Stimulated activated CD4-positive, alpha-beta T cell treated with anti-CD3 and anti-CD28 coated beads, Interleukin-1b, Interleukin-23, amount 100 ng/mL, for 1 hour (primary cell): ENCODE measurements at places on chromosomes 12 and 14.

DNA sequence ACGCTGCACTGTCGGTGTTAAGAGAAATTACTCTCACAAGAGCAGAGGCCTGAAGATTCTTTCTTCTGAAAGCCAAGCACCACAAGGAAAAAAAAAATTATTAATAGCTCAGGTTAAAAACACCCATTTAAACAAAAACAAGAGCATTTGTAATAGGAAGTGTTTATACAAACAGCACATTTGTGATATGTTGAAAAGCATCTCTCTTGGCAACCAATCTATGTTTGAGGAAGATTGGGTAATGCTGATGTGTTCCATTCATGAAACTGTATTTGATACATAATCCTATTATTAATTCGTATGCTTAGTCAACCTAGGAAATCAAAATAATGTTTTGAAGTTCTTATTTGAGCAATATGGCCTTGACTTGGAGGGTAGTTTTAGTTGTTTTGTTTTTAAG lies 36.5 kb downstream of the SSPN start:
- DNase-seq: no peak

GRCh38 chr14:23523229-23524016 lies 28.1 kb downstream of the ZFHX2 start:
- no peak for DNase-seq

- DNase-seq: no peak
Observed at GRCh38 chr14:33230021-33230420, 291.3 kb downstream of the NPAS3 start.

DNA sequence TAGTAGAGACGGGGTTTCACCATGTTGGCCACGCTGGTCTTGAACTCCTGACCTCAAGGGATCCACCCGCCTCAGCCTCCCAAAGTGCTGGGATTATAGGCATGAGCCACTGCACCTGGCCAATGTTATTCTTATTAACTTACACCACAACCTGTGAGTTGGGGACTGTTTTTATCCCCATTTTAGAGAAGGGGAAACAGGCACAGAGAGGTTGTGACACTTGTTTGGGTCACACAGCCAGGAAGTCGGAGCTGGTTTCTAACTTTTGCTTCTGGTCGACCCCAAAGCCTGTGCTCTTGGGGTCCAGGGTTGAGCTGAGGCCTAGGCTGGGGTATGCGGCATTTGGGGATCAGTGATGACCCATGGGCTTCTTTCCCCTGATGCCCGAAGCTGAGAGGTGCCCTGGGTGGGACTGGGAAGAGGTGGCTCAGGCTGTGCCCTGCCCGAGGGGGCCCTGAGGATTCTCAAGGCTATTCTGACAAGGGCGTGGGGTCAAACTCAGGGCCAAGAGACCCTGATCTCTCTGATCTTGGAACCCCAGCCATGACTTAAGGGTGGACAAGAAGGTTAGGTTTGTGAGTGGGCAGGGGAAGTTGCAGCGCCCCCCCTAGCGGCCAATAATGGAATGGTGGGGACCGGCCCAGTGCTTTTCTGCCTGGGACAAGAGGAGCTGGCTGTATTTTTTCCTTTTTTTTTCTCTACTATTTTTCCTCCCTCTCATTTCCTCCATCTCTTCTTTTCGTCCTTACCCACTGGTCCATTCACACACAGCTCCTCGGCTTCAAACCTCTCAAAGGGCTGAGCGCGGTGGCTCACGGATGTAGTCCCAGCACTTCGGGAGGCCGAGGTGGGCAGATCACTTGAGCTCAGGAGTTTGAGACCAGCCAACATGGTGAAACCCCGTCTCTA lies 3.0 kb downstream of the SDSL start:
- DNase-seq: no peak

DNA sequence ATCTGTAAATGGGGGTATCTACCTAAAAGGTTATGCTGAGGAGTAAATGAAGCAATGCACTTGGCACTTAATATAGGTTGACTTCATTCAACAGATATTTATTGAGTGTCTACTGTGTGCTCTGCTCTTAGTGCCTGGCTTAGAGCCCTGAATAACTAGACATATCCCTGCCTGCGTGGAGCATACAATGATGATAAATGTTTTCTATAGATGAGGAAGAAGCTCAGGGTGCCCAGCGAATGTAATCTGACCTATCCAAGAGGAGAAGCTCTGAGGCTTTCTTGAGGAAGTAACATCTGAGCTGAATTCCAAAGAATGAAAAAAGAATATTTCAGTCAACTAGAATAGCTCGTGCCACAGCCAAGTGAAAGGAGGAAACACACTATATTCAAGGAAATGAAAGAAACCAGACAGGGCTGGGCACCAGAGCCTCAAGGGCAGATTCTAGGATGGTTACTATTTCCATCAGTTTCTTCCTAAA lies 17.9 kb upstream of the HIGD1C start:
- DNase-seq: no peak

DNA sequence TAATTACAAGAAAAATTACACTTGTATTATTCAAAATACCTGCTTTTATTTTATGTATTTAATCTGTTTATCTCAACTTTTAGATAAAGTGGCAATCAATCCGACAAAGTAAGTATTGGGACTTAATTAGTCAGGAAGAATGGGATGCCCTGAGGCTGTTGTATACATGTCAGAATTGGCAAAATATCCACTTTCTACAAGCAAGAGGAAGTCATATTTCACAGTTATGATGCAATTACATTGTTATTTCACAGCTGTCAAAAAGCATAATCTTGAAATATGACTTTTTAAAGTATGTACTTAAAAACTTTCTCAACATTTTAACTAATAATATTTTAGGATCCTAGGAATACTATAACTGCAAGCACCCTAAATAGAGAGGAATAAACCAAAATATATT lies 357.1 kb upstream of the MGAT4C start:
- no peak for DNase-seq

DNA sequence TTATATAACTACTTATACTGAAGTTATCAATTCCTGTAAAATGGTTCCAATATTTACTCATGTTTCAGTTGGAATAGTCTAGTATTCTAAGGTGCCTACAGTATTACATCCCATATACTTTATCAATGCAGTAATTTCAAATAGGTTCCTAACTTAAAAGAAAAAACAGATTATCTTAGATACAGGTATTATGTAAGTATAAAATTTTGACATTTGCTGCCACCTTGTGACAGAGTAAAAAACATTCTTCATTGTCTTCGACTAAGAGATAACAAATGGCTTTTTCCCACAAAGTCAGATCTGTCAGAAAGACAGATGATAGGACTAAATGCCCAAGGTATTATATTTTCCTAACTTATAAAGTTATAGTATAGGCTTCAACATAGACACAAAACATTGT lies 78.7 kb downstream of the TXNDC16 start:
- DNase-seq: no peak

GRCh38 chr12:21676776-21677175 lies 19.1 kb upstream of the LDHB start:
- DNase-seq: no peak

DNA sequence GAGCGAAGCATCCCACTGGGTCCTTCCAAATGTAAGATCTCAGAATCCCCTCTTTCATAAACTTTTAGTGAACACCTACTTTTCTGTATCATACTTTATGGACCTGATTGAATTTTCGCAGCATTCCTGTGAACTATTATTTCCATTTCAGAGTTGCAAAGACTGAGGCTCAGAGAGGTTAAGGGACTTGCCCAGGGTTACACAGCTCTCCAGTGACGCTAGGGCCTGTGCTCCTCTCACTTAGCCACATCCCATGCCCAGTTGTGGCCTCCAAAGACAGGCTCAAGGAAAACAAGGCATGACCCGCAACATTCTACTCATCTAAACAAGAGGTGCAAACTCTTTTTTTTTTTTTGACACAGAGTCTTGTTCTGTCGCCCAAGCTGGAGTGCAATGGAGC lies 25.9 kb upstream of the SPPL3 start:
- no peak for DNase-seq

- DNase-seq: no peak
Observed at GRCh38 chr14:95285566-95285965, 34.1 kb downstream of the CLMN start.

- no peak for DNase-seq
Observed at GRCh38 chr12:108175310-108175709, 46.2 kb downstream of the WSCD2 start.

DNA sequence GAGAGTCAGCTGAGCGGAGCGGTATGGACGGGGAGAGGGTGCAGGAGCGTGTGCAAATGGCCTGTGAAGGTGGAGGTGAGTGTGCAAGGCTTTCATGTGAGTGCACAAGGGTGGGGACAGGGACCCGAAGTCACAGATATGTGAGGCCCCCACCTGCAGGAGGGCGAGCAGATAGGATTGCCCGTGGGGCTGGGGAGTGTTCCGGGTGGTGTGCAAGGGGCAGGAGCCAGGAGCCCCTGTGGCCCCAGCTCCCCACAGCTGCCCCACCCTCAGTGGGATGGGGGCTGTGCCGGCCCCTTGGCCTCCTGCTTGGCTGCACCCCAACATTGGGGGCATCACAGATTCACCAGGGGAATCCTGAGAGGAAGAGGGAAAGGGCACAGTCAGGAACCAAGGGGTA lies 5.5 kb upstream of the ZNF384 start:
- DNase-seq: no peak

DNA sequence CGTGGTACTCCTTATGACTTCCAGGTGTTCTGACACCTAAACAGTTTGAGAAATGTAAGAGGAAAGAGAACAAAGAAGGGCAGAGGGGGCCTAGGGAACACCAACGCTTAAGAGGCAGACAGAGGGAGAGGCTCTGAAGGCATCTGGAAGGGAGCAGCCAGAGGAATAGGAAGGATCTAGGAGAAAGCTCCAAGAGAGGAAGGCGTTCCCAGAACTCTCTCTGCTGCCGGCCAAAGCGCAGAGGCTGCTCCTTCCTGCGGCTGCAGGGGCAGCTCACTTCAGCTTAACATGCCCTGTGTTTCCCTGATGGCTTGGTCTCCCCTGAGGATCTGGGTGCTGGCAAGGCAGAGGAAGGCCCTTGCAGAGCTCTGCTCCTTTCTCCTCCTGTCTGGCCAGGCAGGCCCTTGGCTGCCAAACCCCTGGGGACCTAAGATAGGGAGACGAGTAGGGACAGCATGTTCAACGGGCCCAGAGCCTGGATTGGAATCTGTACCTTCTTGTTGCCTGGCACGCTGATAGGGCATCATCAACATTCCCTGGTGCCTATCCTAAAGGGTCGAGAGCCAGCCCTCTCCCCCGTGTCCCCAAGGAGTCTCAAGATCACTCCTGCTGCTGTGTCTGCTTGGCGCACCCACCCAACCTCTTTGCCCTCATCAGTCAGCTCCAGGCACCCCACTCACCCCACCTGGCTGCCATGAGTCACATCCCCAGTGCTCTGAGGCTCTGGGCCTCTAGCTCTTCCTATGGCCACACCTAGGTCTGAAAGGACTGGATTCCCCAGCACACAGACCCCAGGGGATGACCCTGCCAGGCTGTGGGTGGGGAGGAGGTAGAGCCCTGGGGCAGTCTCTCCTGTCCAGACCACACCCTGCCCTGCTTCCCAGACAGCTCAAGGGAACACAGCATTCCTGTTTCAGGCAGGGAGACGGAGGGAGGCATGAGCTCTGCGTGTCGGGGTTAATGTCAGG lies 45.6 kb downstream of the LTBP2 start:
- DNase-seq: no peak

DNA sequence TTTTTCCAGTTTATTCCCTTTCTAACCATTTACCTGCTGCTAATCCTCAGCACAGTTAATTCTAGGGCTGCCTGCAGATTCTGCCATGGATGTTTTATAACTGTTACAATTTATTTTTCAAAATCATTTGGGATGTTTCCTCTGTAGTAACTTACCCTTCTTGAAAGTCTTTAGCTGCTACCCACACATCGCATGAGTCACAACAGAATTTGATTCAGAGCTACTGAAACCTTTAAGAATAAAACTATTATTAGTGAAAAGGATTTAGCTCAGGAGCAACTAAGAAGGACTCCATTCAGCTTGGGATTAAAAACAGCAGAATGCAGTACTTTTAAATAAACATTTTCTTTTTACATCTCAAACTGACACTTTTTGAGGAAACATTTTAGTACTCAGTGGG lies 41.7 kb upstream of the RGS6 start:
- DNase-seq: no peak

DNA sequence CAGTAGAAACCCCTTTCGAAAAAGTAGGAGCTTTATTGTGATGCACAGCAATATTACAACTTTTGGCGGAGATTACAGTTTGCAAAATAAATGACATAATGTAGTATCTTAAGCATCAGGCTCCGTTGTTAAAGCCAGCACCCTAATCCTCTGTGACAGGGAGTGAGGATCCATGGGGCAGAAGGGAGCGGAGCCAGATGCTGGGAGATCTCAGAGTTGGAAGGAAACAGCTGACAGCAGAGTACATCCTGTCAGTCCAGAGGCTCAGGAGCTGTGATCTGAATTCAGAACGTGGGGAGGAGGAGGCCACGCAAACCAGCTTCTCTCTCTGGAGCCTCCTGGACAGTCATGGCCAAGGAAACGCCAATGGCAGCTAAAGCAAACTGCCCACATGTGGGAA lies 55.7 kb downstream of the TMTC1 start:
- no peak for DNase-seq

DNA sequence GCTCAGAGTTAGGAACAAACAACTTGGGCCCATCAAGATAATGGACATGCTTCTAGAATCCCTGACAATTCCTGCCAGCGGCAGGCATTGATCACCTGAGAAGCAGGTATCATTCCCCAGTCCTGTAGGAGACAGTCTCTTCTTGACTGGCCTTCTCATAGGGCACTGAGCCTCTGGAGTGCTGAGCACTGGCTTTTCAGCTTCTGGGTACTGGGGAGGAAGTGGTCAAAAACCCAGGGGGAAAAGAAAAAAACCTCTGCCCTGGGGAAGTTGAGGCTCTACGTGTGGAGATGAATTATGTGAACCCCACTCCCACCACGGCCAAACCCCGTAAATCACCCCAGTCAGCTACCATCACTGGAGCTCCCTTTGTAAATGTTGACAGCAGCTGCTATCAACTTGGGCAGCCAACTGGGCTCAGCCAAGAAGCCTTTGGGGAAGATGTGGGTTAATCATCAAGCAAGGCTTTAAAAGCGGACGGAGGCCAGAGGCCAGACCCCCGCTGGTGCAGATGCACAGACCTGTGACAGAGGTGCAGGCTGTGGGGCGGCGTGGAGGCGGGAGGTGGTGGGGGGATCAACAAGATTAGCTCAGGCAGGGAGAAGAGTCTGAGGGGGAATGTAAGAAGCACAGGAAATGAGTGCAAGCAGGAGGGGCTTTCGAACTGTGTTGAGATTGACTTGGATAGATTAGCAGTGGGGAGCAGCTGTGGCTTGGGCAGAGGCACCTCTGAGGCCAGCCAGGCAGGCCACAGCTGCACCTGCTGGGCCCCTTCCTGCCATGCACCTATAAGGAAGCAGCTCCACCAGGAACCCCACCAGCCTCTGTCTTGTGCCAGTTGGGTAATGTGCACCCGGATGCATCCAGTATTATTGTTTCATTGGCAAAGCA lies 105.4 kb upstream of the HIF1A start:
- no peak for DNase-seq

GRCh38 chr12:76069339-76069738 lies 15.1 kb downstream of the NAP1L1 start:
- no peak for DNase-seq

GRCh38 chr14:95126906-95127530 lies 30.3 kb downstream of the DICER1 start:
- no peak for DNase-seq

DNA sequence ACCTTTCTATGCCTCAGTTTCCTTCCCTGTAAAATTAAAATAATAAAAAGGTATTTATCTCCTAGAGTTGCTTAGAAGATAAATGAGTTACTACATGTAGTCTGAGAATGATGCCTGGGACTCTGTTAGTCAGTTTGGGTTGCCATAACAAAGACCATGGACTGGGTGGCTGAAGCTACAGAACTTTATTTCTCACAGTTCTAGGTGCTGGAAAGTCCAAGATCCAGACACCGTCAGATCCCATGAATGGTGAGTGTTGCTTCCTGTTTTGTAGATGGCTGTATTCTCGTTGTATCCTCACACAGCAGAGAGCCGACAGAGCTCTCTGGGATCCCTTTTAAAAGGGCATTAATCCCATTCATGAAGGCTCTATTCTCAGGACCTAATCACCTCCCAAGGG lies 64.0 kb upstream of the LTA4H start:
- DNase-seq: no peak
